Hematopoietic multipotent progenitor cell treated with erythropoietin and hydrocortisone succinate and interleukin-3 and kit ligand, for 6 days (in vitro differentiated cells): ENCODE measurements at places on chromosomes 12 and 14.

DNA sequence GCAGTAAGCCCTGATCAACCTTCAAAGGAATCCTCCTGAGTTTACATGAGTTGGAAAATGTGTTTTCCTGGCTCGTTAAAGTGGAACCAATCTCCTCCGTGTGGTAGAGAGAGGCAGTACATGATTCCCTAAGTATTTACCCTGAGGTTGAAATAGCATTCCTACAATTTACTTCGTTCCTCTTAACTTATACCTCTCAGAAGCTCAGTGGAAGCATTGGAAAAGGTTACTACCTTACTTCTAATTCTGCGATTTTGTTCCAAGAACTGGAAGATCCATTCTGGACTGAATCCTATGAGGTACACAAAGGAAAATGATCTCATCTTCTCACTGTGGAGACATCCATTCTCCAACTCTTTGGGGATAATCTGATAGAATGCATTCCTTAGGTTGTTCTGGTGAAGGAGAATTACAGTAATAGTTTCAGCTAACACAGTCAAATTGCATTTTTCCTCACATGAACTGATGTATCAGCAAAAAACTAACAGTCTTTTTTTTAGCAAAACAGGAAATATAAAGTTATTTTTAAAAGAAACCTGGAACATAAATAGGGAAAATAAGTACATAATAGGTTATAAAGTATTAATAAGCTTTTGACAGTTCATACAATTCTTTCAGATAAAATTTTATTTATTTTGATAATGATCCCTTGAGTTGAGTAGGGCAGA is 475.6 kb downstream of the PDZRN4 start:
- peak; percentile 50 for DNase-seq

- DNase-seq = no peak
Observed at GRCh38 chr14:25011095-25011494, 38.9 kb downstream of the STXBP6 start.

DNA sequence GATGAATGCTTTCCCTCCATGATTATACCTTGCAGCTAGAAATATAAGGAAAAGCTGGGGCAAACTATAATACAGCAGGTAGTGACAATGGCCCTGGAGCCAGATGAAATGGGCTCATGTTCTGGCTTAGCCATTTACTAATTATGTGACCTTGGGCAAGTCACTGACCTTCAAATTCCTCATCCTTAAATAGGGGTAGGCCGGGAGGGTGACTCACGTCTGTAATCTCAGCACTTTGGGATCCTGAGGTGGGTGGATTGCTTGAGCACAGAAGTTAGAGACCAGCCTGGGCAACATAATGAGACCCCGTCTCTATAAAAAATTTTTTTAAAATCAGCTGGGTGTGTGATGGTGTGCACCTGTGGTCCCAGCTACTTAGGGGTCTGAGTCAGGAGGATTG is 155.4 kb downstream of the C12orf75 start:
- DNase-seq = no peak

GRCh38 chr14:89349171-89350008 is 67.6 kb downstream of the FOXN3 start:
- no peak for DNase-seq

GRCh38 chr12:6214633-6215032 is 14.4 kb downstream of the CD9 start:
- DNase-seq = no peak

DNA sequence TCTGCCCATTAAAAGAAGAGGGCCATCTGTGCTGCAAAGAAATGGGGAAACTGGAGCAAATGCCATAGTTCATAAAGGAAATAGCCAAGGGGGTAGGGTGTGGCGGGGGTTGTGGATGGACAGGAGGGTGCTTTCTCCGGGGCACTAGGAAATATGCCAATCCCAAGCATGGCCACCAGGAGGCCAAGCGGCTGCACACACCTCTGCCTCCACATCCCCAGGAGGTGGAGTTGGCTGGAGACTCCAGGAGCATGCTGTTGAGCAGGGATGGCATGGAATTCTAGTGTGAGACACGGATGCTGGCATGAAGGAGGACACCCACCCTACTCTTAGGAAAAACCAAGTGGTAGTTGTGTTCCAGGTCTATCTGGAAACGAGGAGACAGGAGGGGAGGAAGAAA is 25.2 kb downstream of the NID2 start:
- DNase-seq = peak; percentile 59

GRCh38 chr12:111766608-111767361 is at the start of gene ALDH2:
TSS of gene ALDH2 (plus strand) at chr12:111766933. CDS start at chr12:111766983, 50 bp downstream.
- DNase-seq = peak; percentile 67

DNA sequence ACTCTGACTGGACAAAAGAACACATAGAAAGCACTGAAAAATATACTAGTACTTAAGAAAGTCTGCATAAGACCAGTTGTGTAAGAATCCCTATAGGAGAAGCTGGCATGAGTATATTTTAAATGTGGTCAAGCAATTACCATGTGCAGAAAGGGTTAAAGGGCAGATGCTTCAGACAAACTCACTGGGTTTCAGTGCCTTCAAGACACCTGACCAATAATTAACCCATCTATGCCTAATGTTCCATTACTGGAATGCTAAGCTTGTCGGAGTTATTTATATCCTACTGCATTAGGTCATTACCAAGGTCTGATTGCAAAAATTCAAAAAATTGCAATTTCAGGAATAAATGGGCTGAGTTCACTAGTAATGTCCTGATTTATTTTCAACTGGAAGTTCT is 41.3 kb downstream of the HNRNPC start:
- DNase-seq = no peak

DNA sequence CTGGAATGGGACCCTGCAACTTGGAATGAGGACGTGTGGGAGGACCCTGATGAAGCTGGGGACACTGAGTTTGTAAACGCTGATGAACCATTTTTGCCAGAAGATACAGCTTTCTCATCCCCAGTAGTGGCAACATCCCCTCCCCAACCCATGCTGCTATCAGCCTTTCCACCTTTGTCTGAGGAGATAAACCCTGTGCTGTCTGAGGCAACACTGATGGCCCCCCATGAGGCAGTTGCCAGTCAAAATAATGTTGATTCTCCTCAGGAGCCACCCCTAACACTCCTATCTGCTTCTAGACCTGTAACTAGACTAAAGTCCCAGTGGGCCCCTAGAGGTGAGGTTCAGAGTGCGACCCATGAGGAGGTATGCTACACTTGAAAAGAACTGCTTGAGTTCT is 7.5 kb upstream of the RNASE9 start:
- no peak for DNase-seq

GRCh38 chr14:65101631-65102440 is 481 bp downstream of the MAX start:
- DNase-seq = peak; percentile 29

DNA sequence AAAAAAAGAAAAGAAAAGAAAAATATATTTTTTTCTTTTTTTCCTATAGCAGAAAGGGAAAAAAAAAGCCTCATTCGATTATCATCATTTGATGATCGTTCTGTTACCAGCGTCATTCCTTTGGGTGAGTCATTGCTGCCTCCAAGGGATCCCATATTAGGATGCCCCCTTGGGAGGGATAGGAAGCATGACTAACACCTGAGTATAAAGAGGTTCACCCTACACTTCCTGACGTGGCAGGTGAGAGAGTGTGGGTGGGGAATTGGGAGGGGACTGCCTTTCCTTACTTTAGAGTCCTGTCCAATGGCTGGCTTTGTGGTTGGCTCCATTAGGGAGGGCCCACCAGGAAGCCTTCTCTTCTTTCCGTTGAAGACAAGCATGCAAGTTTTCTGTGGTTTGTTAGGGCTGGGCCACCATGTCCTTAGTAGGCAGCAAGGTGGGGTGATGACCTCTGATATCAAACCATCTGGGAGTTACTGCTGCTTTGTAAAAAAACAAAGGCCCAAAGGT is 56.1 kb upstream of the FUT8 start:
- peak; percentile 42 for DNase-seq

DNA sequence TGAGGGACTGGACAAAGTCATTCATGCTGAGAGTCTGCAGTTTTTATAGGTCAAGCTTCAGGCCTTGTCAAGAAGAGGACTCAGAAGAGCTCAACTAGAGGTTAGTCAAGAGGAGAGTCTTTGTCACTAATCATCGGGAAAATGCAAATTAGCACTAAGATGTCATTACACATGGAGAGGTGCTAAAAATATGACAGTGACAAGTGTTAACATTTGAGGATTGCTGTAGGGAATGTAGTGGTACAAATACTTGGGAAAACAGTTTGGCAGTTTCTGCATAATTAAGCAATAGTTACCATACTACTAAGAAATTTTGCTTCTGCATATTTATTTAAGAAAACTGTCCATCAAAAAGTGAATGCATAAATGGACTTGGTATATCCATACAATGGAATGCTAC is 60.9 kb upstream of the CSRP2 start:
- no peak for DNase-seq

DNA sequence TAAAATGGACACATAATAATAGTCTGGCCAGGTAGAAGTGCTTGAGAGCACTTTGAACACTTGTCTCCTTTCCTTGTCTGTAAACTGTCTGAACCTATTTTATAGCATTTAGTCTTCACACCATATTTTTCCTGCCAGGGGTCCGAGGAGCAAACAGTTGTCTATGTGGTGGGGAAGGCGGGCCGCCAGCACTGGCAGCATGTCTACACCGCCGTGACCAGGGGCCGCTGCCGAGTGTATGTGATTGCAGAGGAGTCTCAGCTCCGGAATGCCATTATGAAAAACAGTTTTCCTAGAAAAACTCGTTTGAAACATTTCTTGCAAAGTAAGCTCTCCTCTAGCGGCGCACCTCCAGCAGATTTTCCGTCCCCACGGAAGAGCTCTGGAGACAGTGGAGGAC is 28.7 kb downstream of the HELB start:
- no peak for DNase-seq

- no peak for DNase-seq
Observed at GRCh38 chr12:91921555-91921954, 224.1 kb downstream of the BTG1 start.

- no peak for DNase-seq
Observed at GRCh38 chr14:32428875-32429274, 99.8 kb downstream of the AKAP6 start.

GRCh38 chr14:105197211-105197641 is 16.1 kb upstream of the NUDT14 start:
- peak; percentile 53 for DNase-seq

GRCh38 chr12:100329800-100330199 is 27.1 kb upstream of the SLC17A8 start:
- DNase-seq = no peak

DNA sequence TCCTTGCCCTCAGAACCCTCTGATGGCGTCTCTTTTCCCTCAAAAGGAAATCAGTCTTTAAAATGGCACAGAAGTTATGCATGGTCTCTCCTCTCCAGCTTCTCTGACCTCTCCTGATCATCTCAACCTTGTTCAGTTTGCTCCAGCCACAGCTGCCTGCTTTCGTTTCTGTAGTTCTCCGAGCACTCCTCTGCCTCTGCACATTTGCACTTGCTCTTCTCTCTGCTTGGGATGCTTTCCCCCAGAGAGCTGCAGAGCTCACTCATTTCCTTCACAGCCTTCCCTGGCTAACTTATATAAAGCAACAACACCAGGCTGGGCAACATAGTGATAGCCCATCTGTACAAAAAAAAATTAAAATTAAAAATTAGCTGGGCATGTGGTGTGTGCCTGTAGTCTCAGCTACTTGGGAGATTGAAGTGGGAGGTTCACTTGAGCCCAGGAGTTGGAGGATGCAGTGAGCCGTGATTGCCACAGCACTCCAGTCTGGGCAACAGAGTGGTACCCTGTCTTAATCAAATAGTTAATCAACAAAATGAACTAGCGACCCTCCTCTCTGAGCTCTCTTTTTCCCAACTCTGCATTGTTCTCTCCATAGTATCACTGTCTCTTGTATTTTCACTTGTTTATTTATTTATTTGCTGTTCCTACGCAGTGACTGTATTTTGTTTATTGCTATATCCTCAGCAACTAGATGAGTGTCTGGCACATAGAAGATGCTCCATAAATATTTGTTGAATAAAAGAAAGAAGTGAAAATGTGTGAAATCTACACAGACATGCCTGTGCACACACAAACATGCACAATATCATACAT is 37.7 kb downstream of the PPFIBP1 start:
- no peak for DNase-seq

GRCh38 chr14:77214216-77214615 is 32.6 kb downstream of the TMEM63C start:
- DNase-seq = no peak

- DNase-seq = no peak
Observed at GRCh38 chr14:101200008-101200649, 296.6 kb upstream of the RTL1 start.

DNA sequence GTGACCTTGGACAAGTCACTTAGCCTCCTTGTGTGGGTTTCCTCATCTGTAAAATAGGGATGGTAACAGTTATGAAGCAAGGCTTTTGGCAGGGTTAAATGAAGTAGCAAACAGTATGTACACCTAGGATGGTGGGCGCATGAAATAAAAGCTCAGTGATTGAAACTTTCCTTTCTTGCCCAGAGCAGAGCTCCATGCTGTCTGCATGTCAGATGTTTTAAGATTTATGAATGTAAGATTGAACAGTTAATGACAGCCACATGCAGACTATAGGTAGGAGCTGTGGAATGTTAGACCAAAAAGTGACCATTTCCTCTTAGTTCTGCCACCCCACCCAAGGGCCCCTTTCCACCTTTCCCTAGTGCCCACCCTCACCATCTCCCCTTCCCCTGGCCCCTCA is 12.1 kb downstream of the ITGB7 start:
- DNase-seq = no peak

DNA sequence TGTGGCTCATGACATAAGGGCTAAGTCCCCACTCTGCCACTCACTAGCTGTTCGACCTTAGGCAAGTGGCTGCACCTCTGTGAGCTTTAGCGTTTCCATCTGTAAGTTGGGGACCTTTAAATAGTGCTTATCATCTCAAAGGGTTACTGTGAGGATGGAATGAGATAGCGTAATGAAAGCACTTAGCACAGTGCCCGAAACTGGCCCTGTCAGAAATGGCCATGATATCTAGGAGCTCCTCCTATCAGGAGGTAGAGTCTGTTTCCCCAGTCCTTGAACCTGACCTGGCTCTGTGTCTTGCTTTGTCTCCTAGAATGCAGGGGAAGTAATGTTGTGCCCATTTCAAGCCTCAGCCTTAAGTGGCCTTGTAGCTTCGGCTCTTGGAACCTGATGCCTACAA is 211.0 kb downstream of the RBM19 start:
- peak; percentile 59 for DNase-seq

- no peak for DNase-seq
Observed at GRCh38 chr14:72111911-72112310, 179.7 kb downstream of the RGS6 start.

GRCh38 chr12:70784042-70784668 is 136.4 kb downstream of the PTPRR start:
- no peak for DNase-seq

- DNase-seq = no peak
Observed at GRCh38 chr12:93010461-93010860, 81.4 kb upstream of the EEA1 start.

GRCh38 chr12:120167529-120168095 is 26.9 kb downstream of the GCN1 start:
- DNase-seq = no peak

DNA sequence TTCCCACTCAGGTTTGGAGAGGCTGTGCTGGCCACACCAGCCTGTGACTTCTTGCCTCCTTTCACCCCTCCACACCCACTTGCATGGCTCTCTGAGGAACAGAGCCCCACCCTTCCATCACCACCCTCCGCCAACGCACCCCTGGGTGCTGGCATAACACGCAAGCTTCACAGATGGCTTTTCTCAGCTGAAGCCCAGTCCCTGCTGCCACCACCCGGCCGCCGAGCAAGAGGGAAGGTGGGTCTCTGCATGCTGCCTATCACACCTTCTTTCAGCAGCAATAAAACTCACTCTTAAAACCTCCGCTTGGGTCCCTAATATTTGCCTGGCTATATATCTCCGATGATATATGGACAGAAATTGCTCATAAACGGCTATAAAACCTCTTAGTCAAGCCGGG is 41.6 kb downstream of the SMUG1 start:
- no peak for DNase-seq

- no peak for DNase-seq
Observed at GRCh38 chr12:63869656-63870055, 25.2 kb downstream of the SRGAP1 start.
